ENCODE measurements at places on chromosomes 7 and 10.
A peak's percentile ranks its signal among the peaks of the same experiment; 100 is the strongest.

DNA sequence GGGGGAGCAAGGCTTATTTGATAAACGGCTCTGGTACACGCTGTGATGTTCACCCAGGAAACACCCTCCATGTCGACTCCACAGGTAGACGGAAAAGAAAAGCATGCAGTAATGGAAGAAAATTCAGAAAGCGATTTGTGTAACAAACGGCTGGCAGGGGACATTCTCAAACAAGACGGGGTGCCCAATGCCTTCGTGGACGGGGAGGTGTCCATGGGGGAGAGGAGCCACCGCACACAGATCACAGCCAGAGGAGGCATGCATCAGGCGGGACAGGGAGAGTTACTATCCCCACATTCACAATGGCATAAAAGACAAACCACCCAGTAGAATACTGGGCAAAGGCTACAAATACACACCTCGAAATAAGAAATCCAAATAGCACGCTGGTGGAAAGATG, 20.1 kb downstream of the CNPY1 start:
- no peak for DNase-seq

DNA sequence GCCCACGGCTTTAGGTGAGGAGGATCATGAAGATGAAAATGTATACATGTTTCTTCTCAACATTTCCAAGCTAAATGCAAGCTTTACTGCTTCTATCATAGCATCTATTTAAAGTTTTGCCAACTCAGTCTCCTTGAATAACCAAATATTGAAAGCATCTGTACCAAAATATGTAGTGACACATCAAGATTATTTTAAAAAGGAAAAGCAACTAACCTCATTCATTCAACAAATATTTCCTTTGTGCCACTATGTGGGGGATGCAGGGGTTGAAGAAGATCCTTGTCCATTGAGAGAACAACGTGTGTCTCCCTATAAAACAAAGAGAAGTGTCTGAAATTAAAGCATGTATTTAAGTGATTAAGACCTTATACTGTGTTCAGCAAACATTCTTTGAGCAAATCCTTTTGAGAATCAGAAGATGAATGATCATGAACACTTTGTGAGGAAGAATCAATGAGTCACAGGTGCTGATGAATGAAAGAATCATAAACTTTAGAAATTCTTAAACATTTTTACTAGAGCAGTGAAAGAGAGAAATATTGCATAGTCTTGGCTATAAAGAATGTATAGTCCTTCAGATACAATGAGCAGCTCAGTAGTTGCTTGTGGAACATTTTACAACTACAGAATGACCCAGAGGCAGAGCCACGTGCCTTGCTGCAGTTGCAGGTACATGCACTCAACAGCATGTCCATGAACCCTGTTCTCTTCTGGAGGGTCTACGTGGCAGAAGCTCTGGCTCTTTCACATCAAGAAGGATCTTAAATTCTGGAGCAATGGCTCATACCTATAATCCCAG, 13.9 kb downstream of the TAS2R60 start:
- no peak for DNase-seq

DNA sequence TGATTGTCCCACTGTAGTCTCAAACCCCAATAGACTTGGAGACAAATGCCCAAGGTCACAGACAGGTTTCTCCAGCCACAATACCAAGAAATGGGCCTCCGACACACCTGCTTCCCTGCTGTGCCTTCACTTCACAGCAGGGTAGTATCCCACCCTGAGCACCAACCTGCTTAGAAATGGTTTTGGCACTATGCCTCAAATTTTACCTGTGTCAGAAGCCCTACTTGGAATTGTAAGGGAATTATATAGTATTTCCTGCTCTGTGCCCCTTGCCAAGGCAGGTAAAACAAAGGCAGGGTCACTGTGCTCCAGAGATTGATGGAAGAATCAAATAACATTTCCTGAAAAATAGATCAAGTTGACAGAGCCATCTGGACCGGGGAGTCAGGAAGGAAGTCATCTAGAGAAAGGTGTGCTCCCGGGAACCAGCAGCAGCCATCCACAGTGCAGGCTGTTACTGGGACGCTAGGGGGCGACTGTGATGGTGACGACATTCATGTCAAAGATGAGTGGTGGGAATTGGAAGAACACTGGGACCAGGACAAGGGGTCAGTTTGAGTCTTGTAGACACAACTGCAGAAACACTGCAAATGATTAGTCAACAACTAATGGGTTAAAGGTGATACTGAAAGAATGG, 117.8 kb upstream of the AKR1E2 start:
- peak; percentile 12 for DNase-seq

GRCh38 chr10:99285881-99286280, 43.3 kb upstream of the CNNM1 start:
- DNase-seq: no peak

- DNase-seq: peak; percentile 69
These were observed 2.6 kb upstream of the ZNF438 start for GRCh38 chr10:31034098-31034909.

DNA sequence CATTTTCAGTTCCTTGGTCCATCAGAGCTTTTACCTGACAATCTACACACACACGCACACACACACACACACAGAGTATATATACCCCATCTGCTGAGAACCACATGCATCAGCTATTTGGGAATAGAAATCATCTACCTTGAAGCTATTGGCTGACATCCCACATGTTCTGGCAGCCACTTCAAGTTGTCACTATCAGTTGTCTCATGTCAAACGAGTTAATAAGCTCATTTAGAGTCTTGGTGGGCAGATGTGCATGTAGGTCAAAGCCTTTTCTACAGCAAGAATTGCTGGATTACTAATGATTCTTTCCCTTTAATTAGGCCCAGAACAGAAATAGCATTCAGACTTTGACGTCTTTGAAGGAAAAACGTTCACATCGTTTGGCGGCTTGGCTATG, 36.8 kb downstream of the COL28A1 start:
- DNase-seq: no peak

GRCh38 chr7:495326-495725, 24.3 kb downstream of the PDGFA start:
- DNase-seq: no peak
